Naive thymus-derived CD4-positive, alpha-beta T cell (primary cell): ENCODE measurements at places on chromosomes 12 and 14. TPM values are rescaled to one million over a fixed set of nuclear protein-coding genes. Genes with fewer than 3 reads are reported as not detected.

- no peak for DNase-seq
Measured at GRCh38 chr14:64442300-64442988, 22.9 kb upstream of the AKAP5 start.

- DNase-seq: no peak
Measured at GRCh38 chr12:107167756-107168155, 74.4 kb upstream of the CRY1 start.

DNA sequence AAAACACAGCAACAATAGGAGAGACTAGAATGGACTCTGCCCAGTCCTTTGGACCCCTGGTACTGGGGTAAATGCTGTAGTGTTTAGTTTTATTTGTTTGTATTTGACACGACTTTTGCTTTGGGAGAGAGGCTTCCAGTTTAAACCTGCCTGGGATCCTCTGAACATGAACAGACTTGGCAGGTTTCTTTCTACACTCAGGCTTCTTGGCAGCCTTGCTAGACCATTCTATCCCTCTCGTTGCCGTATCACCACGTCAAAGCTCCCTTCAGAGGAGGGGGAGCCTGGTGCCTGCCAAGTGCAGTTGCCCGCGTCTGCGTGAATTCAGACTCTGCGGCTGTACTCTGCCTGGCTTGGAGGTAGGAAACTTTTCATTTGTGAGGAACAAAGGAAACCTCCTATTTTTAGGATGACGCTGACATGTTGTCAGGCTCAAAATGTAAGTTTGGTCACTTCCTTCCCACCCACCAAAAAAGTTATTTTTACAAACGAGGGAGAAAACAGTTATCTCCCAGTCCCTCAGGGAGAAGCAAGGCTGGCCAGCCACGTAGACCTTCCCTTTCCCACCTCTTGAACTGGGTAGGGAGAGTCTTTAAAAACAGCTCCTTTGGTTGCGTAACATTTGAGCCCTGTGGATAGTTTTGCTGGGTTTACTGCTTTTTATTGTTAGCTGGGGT, 25.9 kb downstream of the CD9 start:
- DNase-seq: no peak

GRCh38 chr12:77070382-77070781, 5.0 kb upstream of the E2F7 start:
- no peak for DNase-seq

DNA sequence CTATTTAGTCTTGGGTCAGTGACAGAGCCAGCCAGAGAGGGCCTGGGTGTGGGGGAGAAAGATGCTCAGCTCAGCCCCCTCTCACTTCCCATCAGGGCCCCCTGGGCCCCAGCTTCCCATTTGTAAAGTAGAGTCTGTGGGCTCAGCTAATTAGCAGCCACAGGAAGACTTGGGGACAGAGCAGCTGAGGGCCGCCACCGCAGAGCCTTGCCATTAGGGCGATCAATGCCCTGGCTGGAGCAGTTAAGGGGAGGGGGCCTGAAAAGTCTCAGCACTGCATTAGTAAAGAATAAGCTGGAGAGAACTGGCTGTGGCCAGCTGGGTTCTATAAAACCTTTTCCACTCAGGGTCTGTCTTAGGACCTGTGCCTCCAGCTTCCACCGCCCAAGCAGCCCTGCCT, 2.7 kb downstream of the PLEKHD1 start:
- DNase-seq: no peak

DNA sequence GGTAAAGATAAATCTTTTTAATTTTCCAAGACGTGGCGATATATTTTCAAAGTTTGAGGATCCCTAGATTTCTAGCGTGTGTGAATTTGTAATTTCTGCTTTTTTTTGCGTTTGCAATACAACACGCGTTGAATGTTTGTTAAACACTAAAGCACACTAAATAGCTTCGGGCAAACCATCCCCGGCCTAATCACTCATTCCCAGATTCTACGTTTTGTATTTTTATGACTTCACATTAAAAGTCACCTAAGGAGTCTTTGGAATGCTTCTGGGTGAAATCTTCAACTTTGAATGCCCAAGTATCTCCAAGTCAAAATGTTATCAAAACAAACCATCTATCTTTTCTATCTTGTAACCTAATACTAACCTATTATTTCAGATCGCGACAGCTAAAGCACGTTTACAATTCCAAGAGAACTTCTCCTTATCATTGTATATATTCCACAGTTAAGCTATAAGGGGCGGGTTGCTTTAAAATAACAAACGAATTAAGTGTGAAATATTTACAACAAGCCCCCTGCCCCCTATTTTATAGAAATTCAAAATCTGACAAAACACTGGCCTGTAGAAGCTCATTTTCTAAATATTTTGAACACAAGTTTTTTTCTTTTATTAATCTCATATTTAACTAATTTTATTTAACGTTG, 1.1 kb downstream of the ALX1 start:
- DNase-seq: no peak

DNA sequence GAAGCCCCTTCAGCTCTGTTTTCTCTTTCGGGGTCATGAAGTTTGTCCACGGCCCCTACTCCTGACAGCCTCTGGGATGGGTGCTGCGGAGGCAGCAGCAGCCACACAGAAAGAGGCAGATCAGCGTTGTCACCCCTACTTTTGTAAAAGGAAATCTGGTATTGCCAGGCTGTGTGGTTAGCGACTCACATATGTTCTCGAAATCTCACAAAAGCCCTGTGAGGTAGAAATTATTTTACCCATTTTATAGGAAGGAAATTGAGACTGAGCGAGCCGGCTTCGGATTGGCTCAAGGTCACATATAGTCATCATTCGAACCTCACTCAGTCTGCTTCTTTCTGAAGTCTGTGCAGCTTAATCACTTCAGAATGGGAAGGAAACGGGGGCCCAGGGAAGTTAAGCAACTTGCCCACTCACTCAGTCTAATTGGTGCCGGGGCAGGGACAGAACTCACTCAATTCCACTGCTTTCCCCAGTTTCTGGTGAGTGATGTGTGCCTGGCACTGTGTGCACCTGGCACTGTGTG, 1.1 kb upstream of the CKAP4 start:
- peak; percentile 59 for DNase-seq

DNA sequence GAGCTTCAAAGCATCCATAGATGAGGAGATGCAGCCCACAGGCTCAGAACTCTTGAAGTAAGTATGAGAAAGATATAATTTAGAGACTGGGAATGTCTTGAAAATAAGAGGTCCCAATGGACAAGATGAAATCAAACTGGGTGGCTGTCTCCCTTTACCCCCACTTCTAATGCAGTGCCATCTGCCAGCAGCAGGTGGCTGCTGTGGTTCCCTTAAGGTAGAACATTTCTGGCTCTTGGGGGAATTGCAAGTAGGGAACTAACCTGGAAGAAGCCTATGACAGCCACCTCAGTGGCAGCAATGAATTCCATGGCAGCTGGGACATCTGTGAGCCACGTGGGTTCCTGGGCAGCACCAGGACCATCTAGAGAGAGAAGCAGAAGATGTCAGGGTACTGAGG, 648 bp downstream of the ERP27 start:
- DNase-seq: no peak

- DNase-seq: no peak
Measured at GRCh38 chr14:30608533-30609006, 13.5 kb upstream of the SCFD1 start.

DNA sequence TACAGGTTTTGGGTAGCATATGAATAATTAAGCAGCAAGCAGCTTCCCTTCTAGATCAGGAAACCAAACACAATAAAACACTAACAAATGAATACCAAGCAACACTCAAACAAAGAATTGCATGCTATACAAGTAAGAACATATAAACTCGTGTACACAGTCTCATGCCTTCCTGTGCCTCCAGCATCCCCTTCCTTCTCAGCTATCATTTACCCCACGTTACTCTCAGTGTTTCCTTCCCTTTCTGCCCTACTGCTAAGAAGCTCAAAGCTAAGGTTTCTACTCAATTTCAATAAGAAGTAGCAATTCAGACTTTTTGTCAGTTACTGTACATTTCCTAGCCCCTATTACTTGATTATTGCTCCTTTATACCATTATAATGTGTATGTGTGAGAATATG, 81.0 kb downstream of the DUSP16 start:
- peak; percentile 83 for DNase-seq

DNA sequence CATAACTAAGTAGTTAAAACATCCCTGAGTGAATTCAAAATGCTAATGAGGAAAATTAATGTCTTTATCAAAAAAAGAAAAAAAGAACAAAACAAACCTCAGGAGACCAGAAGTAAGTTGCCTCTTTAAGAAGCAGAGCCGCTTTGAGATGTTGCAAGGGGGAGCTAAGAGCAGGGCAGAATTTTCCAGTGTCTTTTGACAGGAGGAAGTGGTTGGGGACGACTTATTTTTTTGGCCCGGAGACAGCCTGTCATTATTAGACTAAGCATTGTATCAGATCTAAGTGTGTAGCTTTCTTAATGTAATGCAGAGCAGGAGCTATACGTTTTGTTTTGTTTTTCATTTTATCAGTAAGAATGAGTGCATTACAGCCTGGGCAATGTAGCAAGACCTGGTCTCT, 206.6 kb downstream of the CACNA1C start:
- DNase-seq: no peak

Gene BMAL2
- polyA plus RNA-seq: not detected

Gene KIF5A
- polyA plus RNA-seq: 0.09 TPM

Gene ACVRL1
- polyA plus RNA-seq: not detected

Gene KRT7
- not detected for polyA plus RNA-seq

Gene FAIM2
- not detected for polyA plus RNA-seq
